ENCODE measurements at places on chromosomes 11 and 22.
A peak's percentile ranks its signal among the peaks of the same experiment; 100 is the strongest.

DNA sequence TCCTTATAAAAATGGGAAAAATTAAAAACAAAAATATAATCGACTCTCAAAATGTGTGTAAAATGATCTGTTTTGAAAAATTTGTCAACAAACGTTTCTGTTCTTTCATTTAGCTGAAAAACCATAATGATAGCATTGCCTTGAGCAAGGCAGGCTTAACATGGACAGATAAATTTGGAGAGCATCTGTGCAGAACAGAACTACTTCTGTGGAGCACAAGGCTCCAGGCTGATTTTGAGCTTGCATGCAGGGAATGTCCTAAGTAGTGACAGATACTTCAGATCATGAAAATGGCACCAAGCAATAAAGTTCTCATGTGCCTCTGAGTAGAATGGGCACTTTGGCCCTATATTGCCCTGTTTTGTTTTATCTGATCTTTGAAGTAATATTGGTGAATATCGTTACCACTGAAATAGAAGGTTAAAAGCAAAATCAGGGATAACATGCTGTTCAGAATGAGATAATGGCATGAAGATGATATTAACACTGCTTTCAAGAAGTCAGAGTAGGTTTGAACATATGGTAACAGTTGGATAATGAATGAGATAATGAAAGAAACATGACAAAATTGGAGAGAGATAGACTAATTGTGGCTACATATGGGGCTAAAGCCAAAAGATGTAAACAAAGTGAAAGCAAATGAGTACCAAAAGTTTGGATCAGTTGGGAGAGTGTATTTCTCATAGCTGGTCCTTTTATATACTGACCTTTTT lies 730.5 kb upstream of the CCDC179 start:
- no peak for DNase-seq

DNA sequence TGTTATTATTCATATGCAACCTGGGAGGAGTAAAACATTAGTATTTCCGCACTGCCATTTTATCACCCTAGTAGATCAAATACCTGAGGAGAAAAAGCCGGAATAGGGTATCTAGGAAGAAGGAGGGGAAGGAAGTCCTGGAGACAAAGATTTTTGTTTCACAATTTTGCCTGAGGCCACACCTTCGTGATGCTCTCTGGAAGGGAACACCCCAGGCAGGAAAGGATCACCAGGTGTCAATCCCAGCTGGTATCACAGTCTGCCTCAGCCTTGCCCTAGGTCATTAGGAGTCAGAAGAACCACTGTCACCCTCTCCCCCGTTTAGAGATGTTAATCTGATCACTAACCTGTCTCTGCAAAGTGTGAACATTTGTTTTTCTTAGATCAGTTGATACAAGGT lies 35.4 kb upstream of the IGSF9B start:
- no peak for DNase-seq

DNA sequence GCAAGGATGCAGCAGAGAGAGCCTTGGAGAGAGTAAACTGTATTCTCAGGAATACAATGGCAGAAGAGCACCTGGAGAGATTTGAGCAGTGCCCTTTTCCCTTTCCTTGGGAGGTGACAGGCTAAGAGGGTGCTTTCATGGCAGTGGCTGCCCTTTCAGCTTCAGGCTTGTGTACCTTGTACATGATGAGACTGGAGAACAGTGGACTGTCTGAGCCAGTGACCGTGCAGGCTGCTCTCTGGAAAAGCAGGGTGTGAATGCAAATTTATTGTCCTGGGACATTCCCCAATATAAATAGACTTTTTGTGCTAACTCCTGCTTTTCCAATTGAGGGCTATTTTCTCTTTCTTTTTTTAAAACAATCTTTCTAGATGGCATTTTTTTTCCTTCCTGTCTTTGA lies 99.3 kb downstream of the TRIM44 start:
- no peak for DNase-seq

- no peak for DNase-seq
Observed at GRCh38 chr11:107301878-107302277, 155.7 kb downstream of the CWF19L2 start.

DNA sequence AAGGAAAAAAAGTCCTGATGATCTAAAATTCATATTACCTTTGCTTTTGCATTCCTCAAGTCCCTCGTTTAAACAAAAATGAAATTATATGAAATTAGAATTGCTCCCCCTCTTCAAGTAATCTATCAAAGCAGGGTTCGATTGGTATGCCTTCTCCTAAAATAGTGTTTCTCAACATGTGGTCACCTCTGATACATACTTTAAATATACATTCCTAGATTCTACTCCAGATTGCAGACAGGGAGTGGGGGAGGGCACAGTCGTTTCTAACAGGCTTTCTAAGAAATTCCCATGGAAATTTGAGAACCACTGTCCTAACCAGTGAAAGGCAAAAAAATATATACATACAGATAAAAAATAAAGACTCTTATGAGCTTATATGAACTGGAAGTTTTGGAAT lies 22.6 kb upstream of the IRAG1 start:
- no peak for DNase-seq

DNA sequence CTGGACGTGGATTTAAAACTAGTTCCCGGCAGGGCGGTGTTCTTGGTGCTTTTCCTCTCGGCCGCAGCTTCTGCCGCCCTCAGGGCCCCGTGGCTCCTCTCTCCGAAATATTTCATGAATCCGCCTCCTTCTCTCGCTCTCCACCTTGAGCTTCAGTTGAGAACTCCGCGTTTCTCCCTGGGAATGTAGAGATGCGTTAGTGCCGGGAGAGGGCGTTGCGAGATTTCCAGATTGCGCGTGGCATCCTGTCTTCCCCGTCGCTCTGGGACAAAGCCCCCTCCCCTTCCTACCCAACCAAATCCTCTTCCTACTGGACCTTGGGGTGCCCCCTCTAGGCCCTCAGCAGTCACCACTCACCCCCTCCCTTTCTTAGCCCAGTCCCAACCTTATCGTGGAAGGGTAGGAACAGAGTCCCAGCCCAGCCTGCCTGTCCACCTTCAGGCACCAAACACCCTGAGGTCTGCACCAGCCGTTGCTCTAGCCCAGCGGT lies 15.5 kb upstream of the RAC2 start:
- DNase-seq = peak; percentile 50

DNA sequence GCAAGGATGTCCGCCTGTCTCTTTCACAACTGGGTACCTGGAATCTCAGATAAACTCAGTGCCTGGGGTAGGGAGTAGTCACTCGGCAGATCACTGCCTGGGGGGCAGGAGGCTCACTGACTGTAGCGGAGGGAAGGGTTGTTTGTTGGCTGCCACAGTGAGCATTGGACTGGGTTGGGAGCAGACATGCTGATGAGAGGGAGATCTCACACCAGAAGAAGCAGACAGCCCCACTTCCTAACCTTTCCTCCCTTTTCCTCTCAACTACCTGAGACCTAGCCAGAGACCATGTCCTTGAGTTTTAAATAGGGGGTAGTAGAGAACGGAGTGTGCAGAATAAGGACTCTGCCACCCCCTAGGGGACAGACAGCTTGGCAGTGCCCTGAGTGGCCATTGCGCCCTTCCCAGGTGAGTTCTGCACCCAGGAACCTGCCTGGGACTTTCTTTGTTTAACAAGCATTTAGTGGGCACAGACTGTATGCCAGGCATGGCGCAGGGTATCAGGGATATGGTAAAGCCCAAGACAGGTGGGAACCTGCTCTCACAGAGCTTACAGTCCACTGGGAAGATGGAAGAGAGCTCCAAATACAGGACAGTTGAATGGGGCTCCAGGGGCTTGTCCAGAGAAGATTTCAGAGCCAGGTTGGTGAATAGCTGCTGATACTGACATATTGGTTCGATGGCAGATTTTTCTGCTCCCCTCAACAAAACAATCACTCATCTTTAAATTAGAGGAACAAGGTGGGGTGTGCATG lies 115.7 kb upstream of the NNMT start:
- peak; percentile 61 for DNase-seq

DNA sequence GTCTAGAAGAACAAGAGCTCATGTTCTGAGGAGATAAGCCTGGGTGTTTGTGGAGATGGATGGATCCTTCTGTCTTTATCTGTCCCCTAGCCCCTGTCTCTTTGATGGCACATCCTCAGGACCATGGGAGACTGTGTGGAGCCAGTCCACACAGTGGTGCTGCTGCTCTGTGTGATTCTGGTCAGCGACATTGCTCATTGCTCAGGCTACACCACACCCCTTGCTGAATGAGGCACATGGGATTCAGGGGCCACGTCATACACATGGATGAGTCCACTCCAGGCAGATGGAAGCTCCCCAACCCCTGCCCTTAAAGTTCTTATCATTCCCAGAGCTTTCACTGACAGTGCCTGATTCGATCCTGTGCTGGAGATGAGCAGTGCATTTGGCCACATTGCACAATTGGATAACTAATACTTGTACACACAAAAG lies 222.2 kb downstream of the NAV2 start:
- DNase-seq = no peak

- DNase-seq = no peak
Observed at GRCh38 chr22:41968601-41969000, 642 bp upstream of the SEPTIN3 start.

DNA sequence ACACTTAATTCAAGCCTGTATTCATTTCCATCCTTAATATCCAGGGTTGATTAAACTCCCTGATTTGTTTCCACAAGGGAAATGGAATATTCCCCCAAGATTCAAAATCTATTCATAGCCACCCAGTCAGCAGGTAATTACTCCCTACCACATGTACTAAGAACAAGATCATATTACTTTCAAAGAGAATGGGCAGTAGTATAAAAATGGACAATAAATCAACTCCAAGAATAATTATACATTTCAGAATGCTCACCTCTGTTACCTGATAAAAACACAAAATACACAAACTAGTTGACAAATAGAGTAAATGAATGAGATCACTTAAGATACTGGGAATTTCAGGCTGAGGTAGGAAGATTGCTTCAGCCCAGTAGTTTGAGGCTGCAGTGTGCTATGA lies 8.5 kb upstream of the FEZ1 start:
- DNase-seq = no peak

DNA sequence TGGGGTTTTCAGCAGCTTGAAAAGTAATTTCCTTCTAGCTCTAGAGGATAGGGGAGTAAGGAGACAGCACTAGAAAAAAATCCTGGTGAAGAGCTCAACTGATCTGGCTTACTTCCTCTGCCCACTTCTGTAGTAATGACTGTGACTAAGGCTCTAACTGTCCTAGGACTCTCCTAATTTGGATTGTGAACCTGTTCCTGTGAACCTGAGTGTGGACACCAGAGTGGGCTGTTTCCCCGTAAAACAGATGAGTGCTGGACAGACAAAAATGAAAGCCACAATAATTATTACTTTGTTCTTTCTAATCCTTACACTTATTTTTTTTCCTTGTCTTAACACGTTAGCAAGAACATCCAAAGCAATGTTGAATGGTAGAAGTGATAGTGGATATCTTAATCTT lies 154.1 kb downstream of the AASDHPPT start:
- no peak for DNase-seq

DNA sequence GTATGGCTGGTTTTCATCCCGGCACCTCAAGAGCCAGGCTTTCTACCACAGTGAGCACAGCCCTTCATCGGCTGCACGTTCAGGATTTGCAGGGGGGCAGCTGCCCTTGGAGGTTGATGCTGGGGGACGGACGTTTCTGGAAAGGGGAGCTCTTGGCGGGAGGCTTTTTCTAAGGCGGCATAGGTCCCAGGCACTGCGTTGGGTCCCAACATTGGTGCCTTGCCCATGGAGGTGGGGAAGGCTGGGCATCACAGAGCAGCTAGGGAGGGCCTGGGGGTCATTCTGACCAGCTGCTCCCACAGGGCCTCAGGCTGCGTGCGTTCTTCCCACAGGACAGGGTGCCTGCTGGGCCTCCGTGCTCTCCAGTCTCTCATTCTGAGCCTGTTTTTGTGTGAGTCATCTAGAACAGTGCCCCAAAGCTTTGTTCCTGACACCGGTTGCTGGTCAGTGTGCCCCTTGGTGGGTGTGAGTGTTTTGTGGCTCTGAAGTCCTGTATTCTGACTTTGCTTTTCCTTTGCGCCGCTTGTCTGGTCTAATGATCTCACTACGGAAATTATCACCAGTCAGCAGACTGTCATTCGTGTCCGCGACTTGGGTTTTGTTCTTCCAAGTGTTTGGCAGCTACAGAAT lies 275.9 kb downstream of the TBC1D22A start:
- DNase-seq = no peak

DNA sequence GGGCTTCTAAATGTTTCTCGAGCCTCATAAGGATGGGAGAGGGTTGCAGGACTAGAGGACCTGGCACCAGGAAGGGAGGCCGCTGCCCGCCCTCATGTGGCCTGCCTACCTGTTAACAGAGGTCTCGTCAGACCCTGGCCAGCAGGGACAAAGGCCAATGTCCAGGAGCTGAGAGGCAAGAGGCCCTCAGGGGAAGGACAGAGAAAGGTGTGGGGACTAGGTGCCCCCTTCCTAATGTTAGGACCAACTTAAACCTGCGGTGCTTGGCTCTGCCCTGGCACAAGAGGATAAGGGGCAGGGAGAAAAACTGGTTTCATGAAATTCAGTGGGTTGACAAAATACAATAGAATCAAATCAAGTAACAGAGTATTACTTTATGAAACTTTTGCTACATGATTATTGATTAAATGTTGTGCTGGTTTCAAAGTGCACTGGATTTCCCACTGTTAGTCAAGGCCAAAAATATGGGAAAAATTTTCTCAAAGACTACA lies 20.0 kb upstream of the SYT12 start:
- no peak for DNase-seq

DNA sequence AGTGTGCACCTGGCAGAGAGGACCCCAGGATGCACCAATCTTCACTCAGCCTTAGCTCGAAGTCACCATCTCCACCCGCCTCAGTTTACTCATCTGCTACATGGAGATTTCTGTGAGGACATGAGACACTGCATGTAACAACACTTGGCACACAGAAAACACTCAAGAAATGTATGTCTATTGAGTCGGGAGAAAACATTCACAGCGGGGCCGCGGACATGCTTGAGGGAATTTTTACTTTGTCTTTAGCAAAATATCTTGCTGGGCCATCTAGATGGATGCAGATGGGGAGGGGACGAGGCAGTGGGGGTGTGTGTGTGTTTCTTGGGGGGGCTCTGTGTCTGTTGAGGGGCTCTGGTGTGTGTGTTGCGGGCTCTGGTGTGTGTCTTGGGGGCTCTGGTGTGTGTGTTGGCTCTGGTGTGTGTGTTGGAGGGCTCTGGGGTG lies 28.4 kb upstream of the RFPL3 start:
- DNase-seq = no peak

GRCh38 chr11:114447892-114448291 lies 8.6 kb downstream of the REXO2 start:
- DNase-seq = no peak

- DNase-seq = no peak
Observed at GRCh38 chr22:38383417-38383816, 66.2 kb upstream of the CSNK1E start.

- DNase-seq = no peak
Observed at GRCh38 chr11:36132940-36133339, 156.3 kb downstream of the COMMD9 start.
